Smooth muscle cell of the pulmonary artery (primary cell): ENCODE measurements at places on chromosomes 11 and 22. TPM values are rescaled to one million over a fixed set of nuclear protein-coding genes. Genes with fewer than 3 reads are reported as not detected.

RTN3 gene
- 83.3 and 98.0 TPM in 2 replicates for total RNA-seq

TMEM191B gene
- 0.10 and 0.91 TPM in 2 replicates for total RNA-seq

SEPTIN5 gene
- total RNA-seq, result 54.0 and 57.5 TPM in 2 replicates

FLRT1 gene
- total RNA-seq, result 0.03 and 0.07 TPM in 2 replicates

INS gene
- not detected in 2 replicates for total RNA-seq

CRYAB gene
- 34.2 and 73.0 TPM in 2 replicates for total RNA-seq

CCDC87 gene
- 0.56 and 0.59 TPM in 2 replicates for total RNA-seq

OR5P2 gene
- total RNA-seq, result not detected in 2 replicates

TCN1 gene
- total RNA-seq, result not detected in 2 replicates

GAL3ST3 gene
- 0.13 and 0.59 TPM in 2 replicates for total RNA-seq

UCP2 gene
- 0.13 and 0.39 TPM in 2 replicates for total RNA-seq

GNG3 gene
- 0.13 TPM in 1 of 2 replicates, not detected in the other for total RNA-seq

SMIM38 gene
- total RNA-seq, result 0.50 and 0.72 TPM in 2 replicates

OR10D3 gene
- total RNA-seq, result not detected in 2 replicates

LDHAL6A gene
- not detected in 2 replicates for total RNA-seq

SEC14L6 gene
- total RNA-seq, result 0.20 and 0.40 TPM in 2 replicates

FIBIN gene
- 15.4 and 28.8 TPM in 2 replicates for total RNA-seq

BRD1 gene
- total RNA-seq, result 24.2 and 31.2 TPM in 2 replicates

SIDT2 gene
- total RNA-seq, result 53.9 and 63.9 TPM in 2 replicates

RPS3 gene
- 1,080 and 1,268 TPM in 2 replicates for total RNA-seq

PAX6 gene
- total RNA-seq, result not detected in 2 replicates

NAGA gene
- 51.0 and 56.8 TPM in 2 replicates for total RNA-seq

GAL3ST1 gene
- 0.23 and 0.39 TPM in 2 replicates for total RNA-seq

LARGE2 gene
- not detected in 2 replicates for total RNA-seq

SYT12 gene
- 1.6 and 2.6 TPM in 2 replicates for total RNA-seq

MMP13 gene
- total RNA-seq, result not detected in 2 replicates

OR56A1 gene
- not detected in 2 replicates for total RNA-seq

SAMM50 gene
- 34.7 and 37.5 TPM in 2 replicates for total RNA-seq

NRGN gene
- total RNA-seq, result 0.17 and 0.20 TPM in 2 replicates

RIC3 gene
- total RNA-seq, result not detected in 2 replicates

MMP3 gene
- total RNA-seq, result 0.40 TPM in 1 of 2 replicates, not detected in the other

ANO9 gene
- total RNA-seq, result not detected in 2 replicates

DEUP1 gene
- not detected in 2 replicates for total RNA-seq

DLG2 gene
- 1.6 and 1.9 TPM in 2 replicates for total RNA-seq

MMP7 gene
- not detected in 2 replicates for total RNA-seq

MIOX gene
- total RNA-seq, result 0.10 TPM in 1 of 2 replicates, not detected in the other

MMP12 gene
- 0.07 and 0.17 TPM in 2 replicates for total RNA-seq
